ENCODE measurements at places on chromosomes 7 and 10.

GRCh38 chr10:101297901-101298486, 56.0 kb upstream of the BTRC start:
- DNase-seq, result no peak

DNA sequence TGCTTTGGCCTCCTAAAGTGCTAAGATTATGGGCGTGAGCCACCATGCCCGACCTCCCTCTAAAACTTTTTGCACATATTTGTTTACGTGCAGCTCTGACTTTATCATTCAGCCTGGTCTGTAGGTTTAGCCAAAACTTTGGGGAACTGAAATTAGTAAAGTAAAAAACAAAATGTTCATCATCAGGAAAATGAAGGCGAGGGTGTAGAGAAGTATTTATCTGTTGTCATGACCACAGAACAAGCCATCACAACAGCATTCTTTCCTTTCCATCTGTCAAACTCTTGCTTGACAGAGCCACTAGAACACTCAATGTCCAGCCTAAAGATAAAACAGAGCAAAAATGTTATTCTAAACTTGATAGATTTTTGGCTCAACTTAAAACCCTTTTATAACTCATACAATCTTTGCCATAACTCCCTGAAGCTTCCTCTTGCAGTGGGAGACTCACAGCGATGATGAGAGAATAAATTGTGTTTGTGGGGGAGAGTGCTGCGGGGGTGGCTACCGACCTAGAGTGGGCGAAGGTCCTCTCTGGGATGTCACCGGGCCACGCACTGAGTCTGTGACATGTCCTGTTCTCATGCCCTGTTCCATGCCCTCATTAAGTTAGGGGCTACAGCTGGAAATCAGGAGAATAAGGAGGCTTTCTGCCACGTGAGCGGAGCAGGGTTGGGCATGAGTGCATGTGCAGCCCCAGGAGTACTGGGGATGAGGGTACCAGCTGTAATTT, 58.6 kb upstream of the MKRN1 start:
- no peak for DNase-seq

DNA sequence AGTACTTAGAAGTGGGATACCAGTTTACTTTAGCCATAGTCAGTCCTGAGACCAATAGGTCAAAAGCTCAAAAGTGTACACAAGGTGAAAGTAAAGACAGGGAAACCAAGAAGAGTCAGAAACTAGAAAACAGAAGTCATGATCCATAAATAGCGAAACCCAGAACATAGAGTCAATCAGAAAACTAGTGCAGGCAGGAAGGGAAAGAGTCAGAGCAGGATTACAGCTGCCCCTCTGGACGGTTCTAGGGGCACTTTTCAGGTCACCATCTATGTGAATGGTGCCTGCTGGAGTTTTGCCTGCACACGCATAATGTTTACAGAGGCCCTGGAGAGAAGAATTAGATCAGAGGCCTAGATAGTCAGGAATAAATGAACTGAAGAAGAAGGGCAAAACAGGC, 22.4 kb upstream of the DMTF1 start:
- no peak for DNase-seq

DNA sequence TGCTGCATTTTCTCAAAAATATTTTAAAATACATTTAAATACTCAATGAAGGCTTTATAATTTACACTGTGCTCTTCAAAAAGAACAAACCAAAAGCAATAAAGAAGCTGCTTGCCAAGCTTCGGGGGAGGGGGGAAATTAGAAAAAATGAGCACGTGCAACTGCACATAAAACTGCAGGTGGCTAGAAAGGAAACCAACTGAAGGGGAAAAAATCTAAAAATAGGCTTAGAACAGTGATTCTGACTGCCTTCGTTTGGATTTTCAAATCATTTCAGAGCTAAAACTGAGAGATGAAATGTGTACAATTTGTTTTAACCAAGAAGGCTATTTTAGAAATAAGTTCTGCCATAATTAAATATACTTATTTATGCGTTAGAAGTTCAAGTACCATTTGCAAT, 61.4 kb downstream of the ABI1 start:
- no peak for DNase-seq

GRCh38 chr10:70272925-70273316, 10.9 kb downstream of the NPFFR1 start:
- no peak for DNase-seq

DNA sequence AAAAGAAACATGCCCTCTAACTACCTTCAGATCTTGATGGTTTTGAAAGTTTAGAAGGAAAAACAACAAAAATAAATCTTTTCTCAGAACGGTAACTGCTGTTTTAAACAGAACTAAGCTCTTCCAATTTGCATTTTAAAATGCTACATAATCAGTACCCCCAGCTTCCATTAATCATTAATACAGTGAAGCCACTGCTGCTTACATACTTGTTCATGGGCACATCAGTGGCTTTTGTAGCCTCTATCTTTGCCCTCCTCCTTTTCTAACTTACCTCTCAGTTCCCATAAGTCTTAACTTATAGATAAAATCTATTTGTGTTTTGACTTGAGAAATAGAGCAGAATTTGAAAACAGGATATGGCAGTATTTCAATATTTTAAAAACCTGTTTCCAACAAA, 109.1 kb downstream of the POLL start:
- DNase-seq, result no peak

GRCh38 chr7:129721068-129721467, 109.5 kb downstream of the NRF1 start:
- DNase-seq, result no peak

GRCh38 chr7:44978511-44979366, at the start of gene MYO1G:
Gene MYO1G (minus strand): TSS chr7:44979015. CDS start chr7:44978961, 54 bp downstream.
- no peak for DNase-seq

GRCh38 chr10:110222641-110223297, 15.4 kb downstream of the MXI1 start:
- DNase-seq, result no peak

Measured in NCI-H1436 treated with DMSO at 0.1 percent for 48 hours (cell line).